GM18507 (cell line): ENCODE measurements at places on chromosomes 1 and 21.

- DNase-seq = no peak
Observed at GRCh38 chr1:41437011-41437355, 47.5 kb downstream of the EDN2 start.

DNA sequence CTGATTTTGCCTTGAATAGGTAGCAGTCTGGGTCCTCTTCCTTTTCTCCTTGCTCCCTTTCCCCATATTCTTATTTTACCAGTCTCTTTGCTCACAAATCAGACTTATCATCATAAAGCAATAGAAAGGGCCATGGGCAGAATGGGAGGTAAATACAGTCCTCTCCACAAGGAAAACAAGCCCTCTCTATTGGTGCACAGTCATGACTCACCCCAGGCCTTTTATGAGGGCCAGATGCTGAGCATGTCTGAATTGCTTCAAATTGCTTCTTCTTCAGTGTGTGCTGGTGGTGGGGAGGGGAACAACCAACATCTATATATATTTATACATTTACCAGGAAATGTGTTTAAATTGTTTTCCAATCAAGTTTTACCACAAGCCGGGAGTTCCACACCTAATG is 75.2 kb downstream of the GFI1 start:
- no peak for DNase-seq

- no peak for DNase-seq
Observed at GRCh38 chr1:205994346-205994745, 8.8 kb downstream of the RAB7B start.

GRCh38 chr1:53376041-53376461 is 48.2 kb upstream of the LRP8 start:
- DNase-seq = no peak

GRCh38 chr1:232038706-232039677 is 412.4 kb downstream of the DISC1 start:
- DNase-seq = no peak

DNA sequence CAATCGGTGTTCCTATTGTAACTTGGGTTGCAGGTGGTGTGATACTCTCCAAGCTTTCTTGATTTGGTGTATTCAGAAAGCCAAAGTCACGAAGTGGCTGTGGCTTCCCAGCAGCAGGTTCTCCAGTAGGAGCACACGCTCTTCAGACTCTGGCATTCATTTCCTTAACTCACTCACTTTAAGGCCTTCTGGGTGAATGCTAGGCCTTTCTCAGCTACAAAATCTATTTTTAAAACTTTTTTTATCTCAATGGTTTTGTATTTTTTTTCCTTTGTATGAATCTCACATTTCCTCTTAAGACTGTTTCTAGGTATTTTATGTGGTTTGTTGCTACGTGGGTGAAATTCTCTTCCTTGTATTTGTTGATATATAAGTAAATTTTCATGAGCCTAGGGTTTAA is 22.9 kb upstream of the PKN2 start:
- no peak for DNase-seq

GRCh38 chr1:65979136-65980044 is 186.7 kb downstream of the PDE4B start:
- no peak for DNase-seq

- DNase-seq = no peak
Observed at GRCh38 chr1:209830722-209831121, 3.0 kb downstream of the UTP25 start.

GRCh38 chr21:17231124-17231523 is 281.7 kb upstream of the CXADR start:
- no peak for DNase-seq

GRCh38 chr1:221800831-221801230 is 58.9 kb upstream of the DUSP10 start:
- DNase-seq = no peak

GRCh38 chr1:86764523-86764922 is 60.1 kb downstream of the SH3GLB1 start:
- DNase-seq = no peak

DNA sequence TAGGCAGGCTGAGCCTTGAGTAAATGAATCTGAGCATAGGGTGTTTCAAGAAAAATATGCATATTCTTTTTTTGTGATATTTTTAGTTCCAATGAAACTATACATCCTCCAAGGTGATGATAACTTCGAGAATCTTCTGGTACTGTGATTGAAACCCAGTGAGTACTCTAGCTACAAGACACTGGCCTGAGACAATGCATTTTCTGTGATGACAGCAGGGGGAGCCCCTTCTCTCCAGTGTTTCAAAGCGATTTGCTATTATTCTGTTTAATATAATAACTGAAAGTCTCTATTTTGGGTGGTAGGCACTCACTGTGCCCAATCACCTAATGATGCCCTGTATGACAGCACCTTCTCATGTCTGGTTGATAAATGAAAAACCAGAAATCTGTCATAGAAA is 12.1 kb downstream of the IRF2BP2 start:
- DNase-seq = no peak

- DNase-seq = no peak
Observed at GRCh38 chr1:167460836-167461235, 57.5 kb downstream of the CD247 start.

GRCh38 chr21:45601551-45601950 is 42.0 kb upstream of the PCBP3 start:
- DNase-seq = no peak

- no peak for DNase-seq
Observed at GRCh38 chr1:166836733-166837132, 2.5 kb upstream of the POGK start.

DNA sequence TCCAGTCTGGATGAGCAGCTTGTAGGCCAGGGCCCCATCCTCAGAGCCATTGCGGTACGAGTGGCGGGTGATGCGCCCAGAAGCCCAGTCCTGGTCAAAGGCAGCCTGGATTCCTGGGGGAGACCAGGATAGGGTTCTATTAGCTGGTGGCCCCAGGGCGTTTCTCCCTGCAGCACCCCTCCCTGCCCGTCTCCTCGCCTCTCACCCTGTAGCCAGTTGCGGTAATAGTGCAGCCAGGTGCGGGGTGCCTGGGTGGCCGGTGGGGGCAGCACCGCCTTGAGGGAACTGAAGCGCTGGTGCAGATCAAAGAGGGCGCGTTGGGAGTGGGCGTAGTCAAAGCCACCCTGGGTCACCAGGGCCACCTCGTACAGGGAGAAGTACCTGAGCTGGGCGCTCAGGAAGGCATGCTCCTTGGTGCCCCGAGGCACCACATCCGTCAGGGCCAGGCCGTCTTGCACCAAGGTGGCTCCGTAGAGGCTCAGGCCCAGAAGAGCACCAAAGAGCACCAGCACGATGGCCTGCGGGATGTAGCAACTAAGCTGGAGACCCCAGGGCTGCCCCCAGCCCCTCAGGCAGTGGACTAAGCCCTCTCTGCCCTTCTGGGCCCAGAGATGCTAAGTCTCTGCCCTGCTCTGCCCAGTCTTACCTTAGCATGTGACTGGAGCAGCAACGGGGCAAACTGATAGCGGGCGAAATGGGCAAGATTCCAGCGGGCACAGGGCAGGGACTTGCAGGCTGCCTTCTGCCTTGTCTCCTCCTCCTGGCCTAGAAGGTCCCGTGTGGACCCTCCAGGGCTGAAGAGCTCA is 15.7 kb downstream of the PTCH2 start:
- no peak for DNase-seq
